ENCODE measurements at places on chromosomes 4 and X. TPM values are rescaled to one million over a fixed set of nuclear protein-coding genes. Genes with fewer than 3 reads are reported as not detected.

Gene TEX13D
- not detected for total RNA-seq

Gene GPC3
- not detected for total RNA-seq

Gene USP17L26
- total RNA-seq = not detected

Gene PPBP
- not detected for total RNA-seq

DNA sequence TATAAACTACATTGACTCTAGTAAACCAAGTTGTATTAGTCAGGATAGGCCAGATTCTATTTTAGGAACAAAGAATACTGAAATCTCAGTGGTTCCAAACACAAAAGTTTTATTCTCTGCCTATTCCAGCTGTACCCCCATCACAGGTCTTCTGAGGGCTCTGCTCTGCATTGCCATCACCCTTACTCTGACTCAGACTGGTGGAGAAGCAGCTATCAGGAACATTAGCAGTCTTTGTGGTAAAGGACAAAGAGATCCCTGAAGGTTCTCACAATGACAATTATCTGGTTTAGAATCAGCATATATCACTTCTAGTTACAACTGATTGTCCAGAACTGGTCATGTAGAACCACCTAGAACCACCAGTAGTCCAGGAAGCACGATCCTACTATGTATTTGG, 251.1 kb downstream of the GLUD2 start:
- no peak overlapping the region for H3K27ac ChIP-seq
- H3K36me3 ChIP-seq = no peaks in the 10 kb centered on the region
- H3K27me3 ChIP-seq = no peaks in the 10 kb centered on the region
- no peak for DNase-seq
- no peak overlapping the region for H3K4me3 ChIP-seq
- H3K4me1 ChIP-seq = no peaks in the 10 kb centered on the region

- no peaks in the 10 kb centered on the region for H3K4me1 ChIP-seq
- H3K27ac ChIP-seq = no peak overlapping the region
- H3K4me3 ChIP-seq = no peak overlapping the region
- DNase-seq = no peak
These were observed 34.7 kb downstream of the ZFYVE28 start for GRCh38 chr4:2383760-2384159.

GRCh38 chr4:105937759-105938158, 42.5 kb downstream of the NPNT start:
- H3K27ac ChIP-seq = no peak overlapping the region
- no peaks in the 10 kb centered on the region for H3K4me1 ChIP-seq
- DNase-seq = no peak
- no peaks in the 10 kb centered on the region for H3K36me3 ChIP-seq

Gene CACNA1F
- total RNA-seq = not detected

Gene SLC6A14
- not detected for total RNA-seq

DNA sequence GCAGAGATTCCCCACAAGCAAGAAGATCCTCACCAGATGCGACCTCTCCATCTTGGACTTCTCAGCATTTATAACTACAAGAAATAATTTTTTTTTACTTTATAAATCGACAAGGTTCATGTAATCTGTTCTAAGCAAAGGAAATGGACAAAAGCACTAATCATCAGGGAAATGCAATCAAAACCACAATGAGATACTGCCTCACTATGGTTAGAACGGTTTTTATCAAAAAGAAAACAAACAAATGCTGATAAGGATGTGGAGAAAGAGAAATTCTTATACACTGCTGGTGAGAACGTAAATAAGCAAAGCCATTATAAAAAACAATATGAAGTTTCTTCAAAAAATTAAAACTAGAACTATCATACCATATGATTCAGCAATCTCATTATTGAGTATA, 1382.6 kb downstream of the ARAP2 start:
- H3K27ac ChIP-seq = no peak overlapping the region
- no peaks in the 10 kb centered on the region for H3K27me3 ChIP-seq
- H3K36me3 ChIP-seq = no peaks in the 10 kb centered on the region
- H3K4me1 ChIP-seq = no peaks in the 10 kb centered on the region

- H3K27me3 ChIP-seq = no peaks in the 10 kb centered on the region
- H3K36me3 ChIP-seq = no peaks in the 10 kb centered on the region
- H3K4me3 ChIP-seq = no peak overlapping the region
- H3K4me1 ChIP-seq = no peaks in the 10 kb centered on the region
These were observed 61.3 kb downstream of the CENPC start for GRCh38 chr4:67483868-67484602.

GRCh38 chrX:123771449-123772064, 38.7 kb upstream of the THOC2 start:
- H3K36me3 ChIP-seq = no peaks in the 10 kb centered on the region
- no peaks in the 10 kb centered on the region for H3K27me3 ChIP-seq
- DNase-seq = no peak
- H3K4me1 ChIP-seq = no peaks in the 10 kb centered on the region

Gene THAP9
- 3.2 TPM for total RNA-seq

Gene SPIN4
- total RNA-seq = 7.5 TPM

GRCh38 chr4:85783483-85783882, 308.5 kb downstream of the ARHGAP24 start:
- peak overlapping the region; percentile 100 for H3K27ac ChIP-seq
- no peak overlapping the region for H3K4me3 ChIP-seq
- no peaks in the 10 kb centered on the region for H3K27me3 ChIP-seq

GRCh38 chrX:33725535-33726210, 406.4 kb downstream of the FAM47A start:
- no peaks in the 10 kb centered on the region for H3K27me3 ChIP-seq
- H3K36me3 ChIP-seq = no peaks in the 10 kb centered on the region
- no peaks in the 10 kb centered on the region for H3K4me1 ChIP-seq
- no peak overlapping the region for H3K27ac ChIP-seq
- H3K4me3 ChIP-seq = peak overlapping the region; percentile 32
- peak; percentile 16 for DNase-seq

- peak overlapping the region; percentile 87 for H3K4me3 ChIP-seq
- peak; percentile 51 for DNase-seq
- peaks cover 14% of the 10 kb centered on the region for H3K4me1 ChIP-seq
- H3K36me3 ChIP-seq = no peaks in the 10 kb centered on the region
- no peaks in the 10 kb centered on the region for H3K27me3 ChIP-seq
These were observed 579 bp downstream of the IL3RA start for GRCh38 chrX:1336948-1337779.

DNA sequence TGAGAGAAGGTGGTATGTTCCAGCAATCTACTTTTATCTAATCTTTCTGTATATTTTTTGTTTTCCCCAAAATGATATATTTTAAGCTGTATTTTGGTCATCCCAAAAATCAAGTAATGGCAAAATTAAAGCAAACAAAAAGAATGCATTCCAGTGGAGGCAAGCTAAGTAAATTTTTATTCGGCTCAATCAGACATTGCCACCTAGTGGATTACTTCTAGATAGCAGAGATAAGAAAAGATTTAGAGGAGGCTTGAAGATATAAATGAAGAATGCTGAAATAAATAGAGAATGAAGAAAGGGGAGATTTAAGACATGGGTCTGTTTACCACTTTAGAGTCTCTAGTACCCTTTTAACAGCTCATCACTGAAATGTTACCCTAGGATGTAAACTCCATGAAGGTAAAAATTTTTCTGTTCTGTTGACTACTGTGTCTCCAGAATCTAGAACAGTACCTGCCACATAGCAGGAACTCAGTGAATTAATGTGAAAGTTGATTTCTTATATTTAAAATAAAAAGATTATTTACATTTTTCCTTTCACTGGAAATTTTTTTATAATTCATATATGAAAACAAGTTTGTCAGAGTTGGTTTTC, 110.9 kb upstream of the ANK2 start:
- no peaks in the 10 kb centered on the region for H3K27me3 ChIP-seq
- no peak overlapping the region for H3K4me3 ChIP-seq
- no peaks in the 10 kb centered on the region for H3K4me1 ChIP-seq

Gene GAGE13
- total RNA-seq = not detected

Gene CXCL11
- total RNA-seq = 1.1 TPM

- H3K36me3 ChIP-seq = no peaks in the 10 kb centered on the region
- no peak overlapping the region for H3K4me3 ChIP-seq
- H3K27me3 ChIP-seq = no peaks in the 10 kb centered on the region
These were observed 367.3 kb downstream of the GRIA2 start for GRCh38 chr4:157587681-157588423.

Gene HSFX2
- 0.55 TPM for total RNA-seq

GRCh38 chr4:108272046-108272445, 103.3 kb upstream of the LEF1 start:
- H3K27ac ChIP-seq = no peak overlapping the region
- no peaks in the 10 kb centered on the region for H3K27me3 ChIP-seq
- H3K4me3 ChIP-seq = no peak overlapping the region
- no peaks in the 10 kb centered on the region for H3K36me3 ChIP-seq

Gene CNGA1
- not detected for total RNA-seq

DNA sequence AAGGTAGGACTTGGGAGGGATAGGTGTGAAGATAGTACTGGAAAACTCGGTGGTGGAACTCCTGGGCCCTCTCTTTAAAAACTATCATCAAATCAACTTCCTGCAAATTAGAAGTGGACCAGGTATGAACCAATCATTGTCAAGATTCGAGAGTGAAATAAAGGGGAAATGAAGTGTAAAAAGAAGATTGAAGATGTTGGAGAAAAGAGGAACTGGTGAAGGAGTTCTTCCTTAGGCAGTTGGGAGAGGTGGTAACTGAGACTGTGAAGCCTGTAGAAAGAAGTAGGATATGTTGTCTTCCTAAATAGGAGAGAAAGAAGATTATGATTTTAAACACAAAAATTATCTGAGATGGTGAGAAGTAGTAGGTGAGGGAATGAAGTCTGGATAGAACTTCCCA, 212.2 kb downstream of the PPP1R2C start:
- no peak overlapping the region for H3K27ac ChIP-seq
- H3K4me3 ChIP-seq = no peak overlapping the region
- H3K4me1 ChIP-seq = no peaks in the 10 kb centered on the region
- H3K27me3 ChIP-seq = no peaks in the 10 kb centered on the region
- no peaks in the 10 kb centered on the region for H3K36me3 ChIP-seq
- no peak for DNase-seq

GRCh38 chr4:30399476-30399875, 320.7 kb upstream of the PCDH7 start:
- H3K27ac ChIP-seq = no peak overlapping the region
- H3K4me1 ChIP-seq = peaks cover 26% of the 10 kb centered on the region
- DNase-seq = no peak
- H3K4me3 ChIP-seq = no peak overlapping the region
- no peaks in the 10 kb centered on the region for H3K27me3 ChIP-seq

GRCh38 chr4:79979785-79980437, 93.1 kb downstream of the ANTXR2 start:
- no peak overlapping the region for H3K27ac ChIP-seq
- peaks cover 11% of the 10 kb centered on the region for H3K36me3 ChIP-seq
- no peak overlapping the region for H3K4me3 ChIP-seq
- no peaks in the 10 kb centered on the region for H3K27me3 ChIP-seq
- H3K4me1 ChIP-seq = peaks cover 17% of the 10 kb centered on the region
- DNase-seq = no peak

DNA sequence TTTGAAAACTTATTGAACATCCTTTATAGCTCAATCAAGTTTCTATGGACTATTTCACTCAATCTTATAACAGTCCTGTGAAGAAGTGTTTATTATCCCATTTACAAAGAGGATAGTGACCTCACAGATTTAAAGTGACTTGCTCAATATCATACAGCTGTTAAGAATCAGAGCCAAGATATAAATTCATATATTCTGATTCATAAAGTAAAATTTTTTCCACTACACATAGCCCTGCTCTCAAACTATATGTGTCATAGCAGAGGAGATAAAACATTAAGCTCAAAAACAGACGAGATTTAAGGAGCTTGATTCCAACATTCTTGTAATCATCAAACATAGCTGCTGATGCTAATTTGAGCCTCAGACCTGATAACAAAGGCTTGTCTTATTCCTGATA, 226.8 kb downstream of the CAMK2D start:
- no peaks in the 10 kb centered on the region for H3K27me3 ChIP-seq
- no peak overlapping the region for H3K4me3 ChIP-seq
- H3K27ac ChIP-seq = no peak overlapping the region
- no peaks in the 10 kb centered on the region for H3K36me3 ChIP-seq
- no peaks in the 10 kb centered on the region for H3K4me1 ChIP-seq

DNA sequence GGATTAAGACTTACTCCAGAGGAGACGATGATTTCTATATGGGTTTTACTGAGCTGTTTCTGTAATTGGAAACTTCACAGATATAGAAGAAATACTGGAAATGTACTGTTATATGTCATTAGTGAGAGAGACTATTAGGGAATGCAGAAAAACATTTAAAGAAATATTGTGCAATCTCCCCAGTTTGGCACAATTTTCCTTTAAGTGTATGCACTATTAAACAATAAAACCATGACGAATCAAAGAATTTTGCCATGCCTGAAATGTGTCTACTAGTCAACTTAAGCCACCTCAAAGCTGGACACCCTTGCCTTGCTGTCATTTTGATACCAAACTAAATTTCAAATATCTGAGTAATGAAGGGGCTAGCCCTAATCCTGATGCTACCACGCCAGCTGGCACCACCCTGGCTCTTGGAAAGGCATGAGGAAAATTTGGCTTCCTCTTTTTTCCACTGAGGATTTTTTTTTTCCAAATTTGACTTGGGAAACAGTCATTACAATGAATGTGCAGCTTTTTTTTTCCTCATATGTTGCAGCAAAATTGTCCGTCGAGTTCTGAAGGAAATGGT, 36.1 kb downstream of the MTTP start:
- H3K36me3 ChIP-seq = no peaks in the 10 kb centered on the region
- no peak overlapping the region for H3K27ac ChIP-seq
- no peak for DNase-seq

Gene TLR10
- total RNA-seq = not detected

GRCh38 chr4:158786955-158787354, 18.1 kb downstream of the FNIP2 start:
- H3K36me3 ChIP-seq = no peaks in the 10 kb centered on the region
- H3K27ac ChIP-seq = no peak overlapping the region
- no peaks in the 10 kb centered on the region for H3K27me3 ChIP-seq
- no peak overlapping the region for H3K4me3 ChIP-seq
- H3K4me1 ChIP-seq = peaks cover 48% of the 10 kb centered on the region

- H3K36me3 ChIP-seq = no peaks in the 10 kb centered on the region
- H3K27me3 ChIP-seq = no peaks in the 10 kb centered on the region
- H3K4me1 ChIP-seq = peaks cover 20% of the 10 kb centered on the region
- H3K27ac ChIP-seq = no peak overlapping the region
- no peak overlapping the region for H3K4me3 ChIP-seq
These were observed 178.7 kb downstream of the SLIT2 start for GRCh38 chr4:20430259-20430941.

DNA sequence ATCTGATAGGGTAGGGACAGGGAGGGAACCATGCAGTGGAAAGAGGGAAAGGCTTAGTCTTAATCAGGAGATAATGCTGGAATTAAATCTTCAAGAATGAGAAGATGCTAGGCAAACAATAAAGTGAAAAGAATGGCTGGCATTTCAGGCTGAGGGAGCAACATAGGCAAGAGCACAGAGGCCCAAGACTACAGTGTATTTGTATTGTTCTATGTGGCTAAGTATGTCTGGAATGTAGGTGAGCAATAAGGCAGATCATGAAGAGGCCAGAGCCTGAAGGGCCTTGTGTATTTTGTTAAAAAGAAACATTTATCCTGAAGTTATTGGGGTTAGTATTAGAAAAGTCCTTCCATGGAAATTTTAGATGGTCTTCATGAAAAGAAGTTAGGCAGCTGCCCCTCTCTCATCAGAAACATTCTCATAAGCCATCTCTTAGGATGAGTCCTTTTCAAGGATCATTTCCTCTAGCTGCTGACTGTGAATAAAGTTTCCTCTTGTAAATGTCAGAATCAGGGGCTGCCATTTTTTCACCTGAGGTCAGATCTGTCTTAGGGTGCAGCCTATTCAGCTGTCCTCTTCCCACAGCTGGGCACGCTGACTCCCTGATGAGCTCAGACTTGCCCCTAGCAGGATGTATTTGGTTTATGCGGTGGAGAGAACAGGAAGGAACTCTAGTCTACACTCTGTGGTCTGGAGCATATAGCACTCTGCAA, 46.3 kb downstream of the ATP10D start:
- H3K4me3 ChIP-seq = no peak overlapping the region
- H3K4me1 ChIP-seq = peaks cover 43% of the 10 kb centered on the region
- peak; percentile 81 for DNase-seq
- H3K36me3 ChIP-seq = no peaks in the 10 kb centered on the region
- peak overlapping the region; percentile 81 for H3K27ac ChIP-seq
